ENCODE measurements at places on chromosomes 7 and 10.
A peak's percentile ranks its signal among the peaks of the same experiment; 100 is the strongest.

DNA sequence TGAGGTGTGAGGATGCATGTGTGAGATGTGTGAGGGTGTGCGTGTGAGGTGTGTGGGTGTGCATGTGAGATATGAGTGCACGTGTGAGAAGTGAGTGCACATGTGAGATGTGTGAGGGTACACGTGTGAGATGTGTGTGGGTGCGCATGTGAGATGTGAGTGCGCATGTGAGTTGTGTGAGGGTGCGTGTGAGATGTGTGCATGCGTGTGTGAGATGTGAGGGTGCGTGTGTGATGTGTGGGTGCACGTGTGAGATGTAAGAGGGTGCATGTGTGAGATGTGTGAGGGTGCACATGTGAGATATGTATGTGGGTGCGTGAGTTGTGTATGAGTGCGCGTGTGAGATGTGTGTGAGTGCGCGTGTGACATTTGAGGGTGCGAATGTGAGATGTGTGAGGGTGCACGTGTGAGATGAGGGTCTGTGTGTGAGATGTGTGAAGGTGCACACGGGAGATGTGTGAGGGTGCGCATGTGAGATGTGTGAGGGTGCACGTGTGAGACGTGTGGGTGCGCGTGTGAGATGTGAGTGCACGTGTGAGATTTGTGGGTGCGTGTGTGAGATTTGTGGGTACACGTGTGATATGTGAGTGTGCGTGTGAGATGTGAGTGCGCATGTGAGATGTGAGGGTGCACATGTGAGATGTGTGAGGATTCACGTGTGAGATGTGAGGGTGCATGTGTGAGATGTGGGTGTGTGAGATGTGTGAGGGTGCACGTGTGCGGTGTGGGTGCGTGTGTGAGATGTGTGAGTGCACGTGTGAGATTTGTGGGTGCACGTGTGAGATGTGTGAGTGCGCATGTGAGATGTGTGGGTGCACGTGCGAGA, 30.5 kb downstream of the PPIF start:
- no peak for DNase-seq

DNA sequence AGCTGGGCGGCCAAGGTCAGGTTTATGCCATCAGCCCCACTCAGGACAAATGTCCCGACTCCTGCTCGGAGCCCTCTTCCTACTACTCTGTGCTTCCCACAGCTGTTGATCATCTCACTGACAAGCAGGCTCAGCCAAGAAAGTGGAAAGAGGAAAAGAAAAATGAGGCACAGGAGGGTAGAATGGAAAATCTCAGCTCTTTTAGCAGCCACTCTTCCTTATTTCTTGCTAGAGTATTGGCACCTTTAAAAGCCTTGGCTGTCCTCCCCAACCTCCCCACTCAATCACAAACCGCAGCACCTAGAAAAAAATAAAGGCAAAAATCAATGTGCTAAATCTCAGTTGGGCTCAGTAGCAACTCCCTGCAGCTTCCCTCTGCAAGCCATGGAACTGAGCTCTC, 35.3 kb upstream of the AGK start:
- no peak for DNase-seq

- peak; percentile 47 for DNase-seq
These were observed 53.2 kb upstream of the CAV2 start for GRCh38 chr7:116446212-116446855.

DNA sequence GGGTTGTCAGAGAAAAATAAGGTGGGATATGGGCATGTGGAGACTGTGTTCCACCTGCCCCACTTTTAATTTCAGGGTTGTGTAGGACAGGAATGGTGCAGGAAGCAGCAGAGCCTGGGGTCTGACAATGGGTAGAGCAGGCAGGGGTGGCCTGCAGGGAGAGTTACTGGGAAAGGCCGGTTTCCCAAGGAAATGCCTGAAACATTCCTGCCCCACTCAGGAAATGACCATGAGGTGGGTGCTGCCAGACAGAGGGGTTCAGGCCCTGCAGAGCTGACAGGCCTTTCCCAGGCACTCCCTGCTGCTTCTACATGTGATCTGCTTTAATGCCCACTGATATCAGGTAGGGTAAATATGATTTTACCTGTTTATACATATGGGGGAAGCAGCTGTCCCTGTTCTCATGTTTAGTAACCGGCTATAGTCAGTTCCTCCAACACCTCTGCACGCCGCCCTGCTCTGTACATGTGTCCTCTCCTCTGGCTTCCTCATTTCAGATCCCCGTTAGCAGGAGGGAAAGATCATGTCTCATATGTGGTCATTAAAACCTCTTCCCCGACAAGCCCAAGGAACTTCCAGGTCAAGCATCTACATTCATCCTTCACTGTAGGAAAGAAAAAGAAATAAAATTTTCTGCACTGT, 118.6 kb upstream of the PRSS58 start:
- no peak for DNase-seq

DNA sequence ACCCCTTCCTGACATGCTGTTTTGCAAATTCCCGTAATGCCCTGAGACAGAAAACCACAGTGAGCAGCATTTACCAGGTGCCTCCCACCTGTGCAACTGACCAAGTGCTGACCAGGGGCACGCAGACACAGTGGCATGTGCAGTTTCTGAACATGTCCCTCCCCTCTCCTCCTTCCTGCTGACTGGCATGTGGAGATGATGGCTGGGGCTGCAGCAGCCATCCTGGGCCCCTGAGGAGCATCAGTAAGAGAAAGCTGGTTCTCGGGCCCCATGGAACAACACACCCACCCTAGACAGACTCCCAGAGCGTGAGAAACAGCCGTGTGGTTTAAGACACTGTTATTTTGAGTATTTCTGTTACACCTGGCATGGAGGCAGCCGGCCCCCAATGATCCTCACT, 66.2 kb upstream of the PDGFA start:
- no peak for DNase-seq

- DNase-seq, result no peak
These were observed 5.8 kb upstream of the PNLIPRP3 start for GRCh38 chr10:116421815-116422214.

- no peak for DNase-seq
These were observed 3.3 kb downstream of the MICALL2 start for GRCh38 chr7:1455955-1456354.

DNA sequence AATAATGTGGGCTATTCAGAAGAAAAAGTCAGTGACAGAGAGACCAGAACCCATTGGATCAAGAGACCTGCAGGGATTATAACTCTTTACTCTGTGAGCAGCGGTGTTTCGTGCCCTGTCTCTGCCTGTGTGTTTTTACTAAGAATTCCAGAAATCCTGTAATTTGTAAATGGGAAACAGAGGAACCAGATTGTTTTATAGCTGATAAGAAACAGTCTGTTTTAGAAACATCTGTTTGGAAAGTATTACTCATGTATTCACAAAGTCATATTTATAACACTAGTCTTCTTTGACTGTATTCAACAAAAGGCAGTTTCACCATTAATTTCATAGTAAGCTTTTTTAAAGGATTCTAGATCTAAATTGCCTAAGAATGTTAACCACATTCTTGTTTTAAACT, 30.0 kb upstream of the VDAC2 start:
- peak; percentile 25 for DNase-seq

- peak; percentile 52 for DNase-seq
These were observed 23.0 kb downstream of the ASB15 start for GRCh38 chr7:123624527-123625183.

GRCh38 chr10:82826132-82826531, 951.1 kb downstream of the NRG3 start:
- DNase-seq, result peak; percentile 73

- DNase-seq, result no peak
These were observed 48.7 kb downstream of the GCC1 start for GRCh38 chr7:127536741-127537140.
